Activated T-cell treated with anti-CD3 and anti-CD28 coated beads for 1 hour (primary cell): ENCODE measurements at places on chromosomes 2 and 18.

GRCh38 chr18:3209859-3210569, 9.8 kb downstream of the MYOM1 start:
- DNase-seq, result no peak

DNA sequence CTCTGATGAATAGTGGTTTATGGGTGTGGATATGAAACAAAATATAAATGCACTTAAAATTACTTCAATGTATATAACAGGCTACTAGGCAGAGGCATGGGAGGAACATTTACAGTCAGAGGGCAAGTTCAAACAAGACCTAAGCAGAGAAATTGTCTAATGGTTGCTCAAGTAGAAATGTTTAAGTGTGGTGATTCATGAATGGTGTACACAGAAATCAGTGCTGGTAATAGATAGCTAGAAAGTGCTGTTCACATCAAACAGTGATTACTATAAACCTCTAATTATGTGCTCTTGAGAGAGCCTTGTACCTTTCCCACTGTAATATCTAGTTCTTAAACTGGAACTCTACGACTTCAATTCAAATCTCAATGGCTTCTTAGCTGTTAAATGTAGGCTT, 485.1 kb downstream of the NRXN1 start:
- no peak for DNase-seq

DNA sequence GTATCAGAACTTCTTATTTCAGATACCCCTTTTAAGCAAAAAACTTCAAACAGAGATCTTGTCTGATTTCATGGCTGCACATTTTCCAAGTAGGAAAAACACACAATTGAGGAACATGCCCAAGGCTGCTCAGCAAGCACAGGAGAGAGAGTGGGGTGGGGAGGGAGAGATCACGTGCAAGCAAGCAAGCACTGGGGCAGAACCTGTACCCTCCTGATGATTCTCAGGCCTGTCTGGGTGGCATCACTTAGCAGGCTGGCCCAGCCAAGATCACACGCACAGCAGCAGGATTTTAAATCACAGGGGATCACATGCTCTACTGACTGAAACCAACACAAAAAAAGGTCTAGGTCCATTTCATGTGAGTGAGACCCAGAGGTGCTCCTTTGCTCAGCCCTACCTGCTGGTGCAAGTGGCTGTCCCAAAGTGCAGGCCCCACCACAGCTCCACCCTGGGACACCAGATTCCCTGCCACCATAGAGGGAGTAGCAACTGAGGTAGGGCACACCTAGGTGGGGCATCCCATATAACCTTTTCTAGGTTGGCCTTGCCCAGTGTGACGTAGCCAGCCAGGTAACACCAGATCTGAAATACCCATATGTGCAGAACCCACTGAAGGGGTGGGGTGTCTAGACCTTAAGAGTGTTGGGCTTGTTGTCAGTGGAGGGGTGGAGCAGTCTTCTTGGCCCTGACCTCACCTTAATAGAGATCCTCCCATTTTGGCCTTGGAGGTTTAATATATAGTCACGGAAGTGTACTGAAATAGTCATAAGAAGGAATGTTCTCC, 1.8 kb upstream of the LYPD6B start:
- DNase-seq, result no peak

DNA sequence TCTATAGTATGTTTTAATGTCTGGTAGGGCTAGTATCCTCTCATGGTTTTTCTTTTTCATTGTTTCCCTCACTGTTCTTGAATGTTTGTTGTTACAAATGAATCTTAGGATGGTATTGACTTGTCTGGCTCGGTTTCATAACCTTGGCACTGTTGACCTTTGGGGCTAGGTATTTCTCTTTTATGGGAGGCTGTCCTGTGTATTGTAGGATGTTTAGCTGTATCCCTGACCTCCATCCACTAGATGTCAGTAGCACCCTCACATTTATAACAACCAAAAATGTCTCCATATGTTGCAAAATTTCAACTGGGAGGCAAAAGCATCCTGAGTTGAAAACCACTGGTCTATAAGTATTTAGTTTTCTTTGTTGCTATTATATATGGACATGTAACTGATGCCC, 7.0 kb upstream of the AOX1 start:
- no peak for DNase-seq

DNA sequence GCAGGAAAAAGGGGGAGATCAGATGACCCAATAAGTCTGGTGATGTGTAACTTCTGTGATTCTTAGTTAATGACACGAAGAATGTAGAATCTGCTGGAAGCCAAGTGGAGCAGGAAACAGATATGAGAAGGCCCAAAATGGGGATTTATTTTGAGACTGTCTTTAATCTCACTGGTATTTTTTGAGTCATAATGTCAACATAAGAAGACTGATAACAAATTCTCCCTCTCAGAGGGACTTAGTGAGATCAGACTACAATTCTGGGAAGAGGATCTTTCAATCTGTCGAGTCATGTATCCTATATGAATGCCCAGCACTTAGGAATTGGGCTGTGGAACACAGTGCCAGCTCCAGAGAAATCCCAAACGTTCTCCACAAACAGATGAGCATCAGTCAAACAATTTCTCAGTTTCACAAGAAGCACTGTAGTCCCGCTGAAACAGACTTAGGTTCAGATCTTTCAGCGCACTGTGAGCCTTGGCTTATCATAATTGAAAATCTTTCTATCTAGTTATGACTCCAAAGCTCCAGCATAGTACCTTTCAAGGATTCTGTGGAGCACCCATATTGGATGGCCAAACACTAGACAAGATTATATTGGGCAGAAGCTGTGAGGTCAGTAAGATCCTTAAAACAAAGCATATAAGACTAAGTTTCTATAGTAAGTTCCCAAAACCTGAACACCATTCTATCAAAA, 738.2 kb downstream of the LRP1B start:
- no peak for DNase-seq

DNA sequence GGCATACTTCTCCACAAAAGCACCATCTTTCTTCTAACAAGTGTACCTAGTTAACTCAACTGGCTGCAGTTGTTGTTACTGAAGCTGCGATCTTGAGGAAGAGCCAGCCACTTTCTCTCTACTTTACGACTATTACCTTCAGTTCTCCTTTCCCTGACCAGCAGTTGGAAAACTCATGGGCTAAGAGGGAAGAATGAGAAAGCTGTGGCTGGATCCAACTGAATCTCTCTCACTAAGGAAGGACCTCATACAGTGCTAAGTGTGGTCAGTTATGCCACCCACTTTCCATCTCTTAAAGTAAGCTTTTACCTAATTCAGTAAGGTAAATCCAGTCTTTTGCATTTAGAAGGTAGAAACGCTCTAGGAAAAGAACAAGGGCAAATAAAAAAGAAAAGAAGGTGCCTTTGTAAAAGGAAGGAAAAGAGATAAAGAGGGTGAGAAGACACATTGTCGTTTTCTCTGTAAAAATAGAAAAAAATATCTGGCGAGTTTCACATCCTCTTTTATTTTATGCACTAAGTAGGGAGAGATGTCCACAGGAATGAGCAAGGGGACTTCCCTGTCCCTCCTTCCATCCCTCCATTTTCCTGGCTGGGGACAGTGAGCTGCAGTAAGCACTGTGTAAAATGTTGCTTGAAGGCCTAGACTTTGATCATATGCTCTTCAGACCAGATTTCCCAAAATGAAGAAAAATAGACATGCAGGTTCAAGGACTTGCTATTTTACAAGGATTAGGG, 73.4 kb downstream of the PLEKHM3 start:
- DNase-seq, result no peak

DNA sequence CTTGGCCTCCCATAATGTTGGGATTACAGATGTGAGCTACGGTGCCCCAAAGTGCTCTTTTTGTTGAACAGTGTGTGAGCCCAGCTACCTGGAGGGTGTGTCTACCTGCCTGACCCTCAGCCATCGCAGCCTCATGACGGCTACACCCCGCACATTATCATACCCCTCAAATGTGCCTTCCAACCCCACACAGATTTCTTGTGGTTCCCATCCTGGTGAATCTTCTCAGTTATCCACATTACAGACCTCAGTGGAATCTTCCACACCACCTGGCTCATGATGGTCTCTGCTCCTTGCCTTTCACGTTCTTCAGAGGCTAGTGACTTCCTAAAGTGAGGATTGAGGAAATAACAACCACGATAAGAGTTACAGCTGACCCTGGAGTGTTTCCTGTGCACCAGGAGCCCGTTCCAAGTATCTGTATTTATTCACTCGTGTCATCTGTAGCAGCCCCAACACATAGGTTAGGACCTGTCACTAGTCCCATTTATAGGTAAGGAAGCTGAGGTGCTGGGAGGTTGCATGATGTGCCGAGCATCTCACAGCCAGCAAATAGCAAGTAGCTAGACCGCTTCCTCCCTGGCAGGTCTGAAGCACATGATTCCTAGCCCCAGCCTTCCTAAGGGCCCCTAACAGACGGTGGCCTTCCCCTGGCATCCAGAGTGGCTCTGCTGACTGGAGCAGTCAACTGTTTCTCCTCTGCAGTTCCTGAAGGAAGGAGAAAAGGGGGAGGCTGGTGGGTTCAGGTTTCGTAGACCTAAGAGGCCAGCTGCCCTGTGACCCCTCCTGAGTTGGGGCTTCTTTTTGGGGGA, 47.3 kb downstream of the TCF7L1 start:
- no peak for DNase-seq

- no peak for DNase-seq
Measured at GRCh38 chr18:34710458-34710914, 388 bp downstream of the DTNA start.

DNA sequence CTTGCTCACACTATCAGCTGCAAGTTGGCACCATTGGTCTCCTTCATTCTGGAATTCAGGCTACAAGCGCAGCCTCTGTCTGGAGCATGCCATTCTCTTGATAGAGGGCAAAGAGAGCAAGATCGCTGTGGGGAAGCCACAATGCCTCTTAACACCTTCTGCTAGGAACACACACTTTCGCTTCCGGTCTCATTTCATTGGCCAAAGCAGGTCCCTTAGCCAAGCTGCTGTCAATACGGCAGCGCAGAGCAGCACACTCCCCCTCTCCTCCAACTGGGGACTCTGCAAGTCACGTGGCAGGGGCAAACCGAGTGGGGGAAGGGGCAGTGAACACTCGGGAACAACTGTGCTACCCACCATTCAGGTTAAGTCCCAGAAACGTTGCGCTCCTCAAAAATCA, 98.1 kb downstream of the MMADHC start:
- no peak for DNase-seq

DNA sequence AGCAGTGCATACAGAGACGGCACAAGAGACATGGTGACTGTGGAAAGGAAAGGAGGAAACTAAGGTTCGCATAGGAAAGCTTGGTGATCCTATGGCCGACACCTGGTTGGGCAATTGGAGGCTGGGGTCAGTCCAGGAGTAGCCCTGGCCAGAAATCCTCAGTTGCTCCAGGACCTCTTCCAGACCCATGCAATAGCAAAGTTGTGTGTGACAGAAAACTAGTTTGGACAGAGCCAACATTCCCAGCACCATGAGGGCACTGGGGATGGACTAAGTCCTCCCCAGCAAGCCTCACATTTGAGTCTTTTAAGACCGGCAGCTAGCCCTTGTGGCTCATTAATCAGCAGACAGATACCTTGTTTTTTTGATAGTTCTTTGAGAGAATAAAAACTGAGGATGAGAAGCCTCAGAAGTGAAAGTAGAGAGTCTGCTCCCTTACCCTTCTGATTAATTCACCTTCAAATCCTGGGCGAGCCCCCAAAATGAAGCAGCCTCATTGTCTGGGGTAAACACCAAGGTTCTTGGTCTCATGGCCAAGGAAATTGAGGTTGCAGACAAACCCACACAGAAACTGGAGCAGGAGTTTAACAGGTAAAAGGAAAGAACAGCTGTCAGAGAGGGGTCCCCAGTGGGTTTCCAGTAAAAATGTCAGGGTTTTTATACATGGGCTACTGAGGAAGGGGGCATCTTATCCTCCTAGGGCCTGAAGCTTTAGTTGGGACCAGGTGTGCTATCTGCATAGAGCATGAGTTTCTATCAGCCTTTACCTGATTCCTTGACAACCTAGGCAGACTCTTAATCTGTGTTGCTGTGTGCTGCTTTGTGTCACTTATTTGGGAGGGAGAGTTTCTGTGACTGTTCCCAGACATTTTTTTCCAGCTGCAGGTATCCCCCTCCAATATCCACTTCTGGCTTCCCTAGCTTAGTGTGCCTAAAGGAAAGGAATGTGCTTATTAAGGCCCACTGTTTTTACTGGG, 39.1 kb downstream of the STK17B start:
- DNase-seq, result peak; percentile 38

DNA sequence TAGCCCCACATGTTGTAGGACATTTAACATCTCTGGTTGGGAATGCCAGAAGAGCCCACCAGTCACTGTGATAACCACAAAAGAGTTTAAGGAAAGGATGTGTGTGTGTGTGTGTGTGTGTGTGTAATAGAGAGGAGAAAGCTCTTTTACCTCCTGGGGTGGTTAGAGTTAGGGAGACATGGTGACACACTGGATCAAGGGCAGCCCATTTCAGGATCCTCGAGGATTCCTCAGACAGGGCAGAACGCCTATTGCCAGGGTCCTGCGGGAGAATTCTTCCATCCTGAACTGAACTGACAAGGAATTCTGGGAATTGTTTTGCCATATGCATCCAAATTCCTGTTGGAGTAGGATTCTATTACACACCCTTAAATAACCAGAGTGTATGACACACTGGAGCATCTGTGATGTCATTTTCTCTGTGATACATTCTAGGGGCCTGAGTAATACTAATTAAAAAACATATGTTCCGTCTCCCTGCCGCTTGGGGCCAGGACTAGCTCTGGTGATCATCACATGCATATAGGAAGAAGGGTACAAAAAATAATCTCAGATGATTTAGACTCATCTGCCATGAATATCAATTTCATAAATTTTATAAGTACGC, 156.4 kb upstream of the MMADHC start:
- no peak for DNase-seq
